ENCODE measurements at places on chromosomes 6 and 20.
A peak's percentile ranks its signal among the peaks of the same experiment; 100 is the strongest.

- DNase-seq: no peak
These were observed 6.2 kb downstream of the ZBTB2 start for GRCh38 chr6:151385177-151385576.

- DNase-seq: peak; percentile 48
These were observed 374.1 kb upstream of the MANEA start for GRCh38 chr6:95203153-95203754.

GRCh38 chr6:168020242-168020641 lies 22.8 kb downstream of the KIF25 start:
- no peak for DNase-seq

DNA sequence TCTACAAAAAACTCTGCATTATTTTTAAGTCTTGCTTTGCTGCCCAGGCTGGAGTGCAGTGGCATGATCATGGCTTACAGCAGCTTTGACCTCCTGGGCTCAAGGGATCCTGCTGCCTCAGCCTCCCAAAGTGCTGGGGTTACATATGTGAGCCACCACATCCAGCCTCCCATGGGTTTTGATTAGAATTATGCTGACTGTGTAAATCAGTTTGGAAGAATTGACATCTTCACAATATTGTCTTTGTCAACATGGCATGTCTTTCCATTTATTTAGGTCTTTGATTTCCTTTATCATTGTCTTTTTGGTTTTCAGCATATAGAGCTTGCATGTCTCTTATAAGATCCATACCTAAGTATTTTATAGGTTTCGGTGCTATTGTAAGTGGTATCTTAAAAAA lies 13.2 kb upstream of the APCDD1L start:
- no peak for DNase-seq

GRCh38 chr6:170176136-170176897 lies 114.6 kb downstream of the DLL1 start:
- peak; percentile 49 for DNase-seq

- no peak for DNase-seq
These were observed 64.5 kb upstream of the SNX9 start for GRCh38 chr6:157758516-157759023.

GRCh38 chr20:44400970-44401769 lies 45.7 kb downstream of the HNF4A start:
- DNase-seq: no peak

GRCh38 chr6:124958759-124959354 lies 3.4 kb upstream of the RNF217 start:
- DNase-seq: no peak

All from iPS-NIHi11 (cell line).